Stimulated activated CD8-positive, alpha-beta memory T cell treated with anti-CD3 and anti-CD28 coated beads, Interleukin-15, amount 100 ng/mL, for 24 hours (primary cell): ENCODE measurements at places on chromosomes 7 and 10.
A peak's percentile ranks its signal among the peaks of the same experiment; 100 is the strongest.

GRCh38 chr10:117723343-117723742 is 180.8 kb downstream of the EMX2 start:
- DNase-seq, result no peak

DNA sequence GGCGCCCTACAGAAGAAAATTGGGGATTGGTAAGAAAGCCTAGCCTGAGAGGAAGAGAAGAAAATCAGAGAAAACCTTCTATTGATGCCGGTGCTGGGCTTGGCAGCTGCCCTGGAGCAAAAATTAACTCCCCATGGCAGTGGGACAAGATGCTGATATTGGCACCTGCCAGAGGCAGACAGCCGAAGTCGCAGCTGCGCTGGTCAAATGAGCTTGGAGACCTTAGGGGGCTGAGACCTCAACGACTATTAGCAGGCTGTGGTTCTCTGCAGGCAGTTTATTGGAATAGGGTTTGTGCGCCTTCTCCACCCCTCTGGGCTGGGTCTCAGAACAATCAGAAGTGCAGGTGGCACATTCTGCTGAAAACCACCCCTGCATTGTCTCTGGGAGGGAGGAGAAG is 213.7 kb downstream of the GFRA1 start:
- DNase-seq, result no peak

DNA sequence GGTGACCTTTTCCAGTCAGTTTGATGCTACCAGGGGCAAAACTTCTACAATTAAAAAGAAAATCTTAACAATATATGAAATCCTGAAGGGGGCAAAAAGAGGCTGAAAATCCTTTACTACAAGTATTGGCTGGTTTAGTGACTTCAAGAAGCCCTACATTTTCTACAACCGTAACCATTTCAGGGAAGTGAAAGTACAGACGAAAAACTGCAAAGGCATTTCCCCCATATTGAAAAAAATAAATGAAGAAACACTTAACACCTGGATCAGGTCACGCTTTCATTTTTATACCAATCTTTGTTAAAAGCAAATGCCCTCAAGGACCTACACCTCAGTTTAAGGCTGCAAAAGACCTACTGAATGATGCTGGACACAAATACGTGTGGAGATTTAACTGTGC is 38.6 kb downstream of the IL6 start:
- no peak for DNase-seq

- no peak for DNase-seq
These were observed 62.8 kb upstream of the SAMD8 start for GRCh38 chr10:75048669-75049098.

GRCh38 chr10:120988751-120989150 is 137.6 kb downstream of the WDR11 start:
- DNase-seq, result no peak

- DNase-seq, result no peak
These were observed 22.2 kb downstream of the TYW1B start for GRCh38 chr7:72805526-72806494.

GRCh38 chr10:124000792-124001201 is 92.6 kb downstream of the CHST15 start:
- DNase-seq, result no peak

DNA sequence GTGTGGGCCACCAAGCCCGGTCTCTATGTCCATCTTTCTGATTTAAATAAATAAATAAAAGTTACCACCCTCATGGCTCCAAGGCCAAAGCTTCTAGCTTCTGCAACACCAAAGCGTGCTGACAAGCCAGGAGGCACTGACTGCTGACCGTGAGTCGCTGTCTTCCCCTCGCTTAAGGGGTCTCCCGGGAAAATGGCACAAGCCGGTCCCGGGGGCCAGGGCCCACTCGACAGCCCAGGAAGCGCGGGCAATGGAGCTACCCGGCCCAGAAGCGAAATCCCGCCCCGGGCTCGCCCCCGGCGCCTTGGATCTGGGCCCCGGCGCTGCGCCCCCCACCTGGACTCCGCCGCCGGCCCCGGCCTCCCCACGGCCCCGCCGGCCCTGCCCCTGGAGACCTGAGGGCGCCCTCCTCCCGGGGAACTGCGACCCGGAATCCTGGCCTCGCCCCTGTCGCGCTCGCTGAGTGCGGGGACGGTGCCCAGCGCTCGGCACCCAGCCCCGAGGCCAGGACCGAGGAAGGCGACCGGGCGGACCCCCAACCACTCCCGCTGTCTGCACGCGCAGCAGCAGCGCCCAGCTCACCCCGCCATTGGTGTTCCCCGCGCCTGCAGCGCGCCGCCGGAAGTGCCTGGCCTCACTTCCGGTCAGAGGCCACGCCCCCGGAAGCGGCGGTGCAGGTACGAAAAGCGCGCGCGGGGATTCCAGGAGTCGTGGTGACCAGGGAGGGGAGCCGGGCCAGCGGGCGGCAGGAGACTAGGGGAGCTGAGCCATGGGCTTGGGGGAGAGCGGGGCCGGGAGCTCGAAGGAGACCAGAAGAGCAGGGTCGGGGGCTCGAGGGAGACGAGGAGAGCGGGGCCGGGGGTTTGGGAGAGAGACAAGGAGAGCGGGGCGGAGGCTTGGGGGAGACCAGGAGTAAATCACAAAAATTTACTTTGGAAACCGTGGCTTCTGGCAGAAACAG is at the start of the genes MRM2 and NUDT1:
Gene MRM2, minus strand, starts transcription at position 626 of the 961 bp plus-strand sequence. Its CDS starts 36 bp downstream, at position 590.
Gene NUDT1, plus strand, starts transcription at position 647 of the 961 bp plus-strand sequence. CDS start 2,349 bp downstream, outside the sequence.
- DNase-seq, result peak; percentile 60

DNA sequence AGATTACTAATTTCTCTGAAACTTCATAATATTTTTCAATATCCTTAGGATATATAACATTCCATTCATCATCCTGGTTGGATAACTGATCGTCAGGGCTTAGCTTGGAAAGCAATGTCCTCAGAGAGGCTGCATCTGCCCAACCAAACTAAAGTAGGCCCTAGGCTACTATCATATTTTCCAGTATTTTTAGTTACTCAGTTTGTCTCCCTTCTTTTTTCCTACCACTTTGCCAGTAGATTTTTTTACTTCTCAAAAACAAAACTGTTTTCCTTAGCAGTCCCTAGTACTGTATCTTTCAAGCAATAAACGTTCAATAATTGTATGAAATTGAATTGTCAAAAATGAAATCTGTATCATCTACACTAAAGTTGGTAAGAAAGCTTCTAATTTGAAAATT is 452.0 kb downstream of the TFEC start:
- DNase-seq, result no peak

DNA sequence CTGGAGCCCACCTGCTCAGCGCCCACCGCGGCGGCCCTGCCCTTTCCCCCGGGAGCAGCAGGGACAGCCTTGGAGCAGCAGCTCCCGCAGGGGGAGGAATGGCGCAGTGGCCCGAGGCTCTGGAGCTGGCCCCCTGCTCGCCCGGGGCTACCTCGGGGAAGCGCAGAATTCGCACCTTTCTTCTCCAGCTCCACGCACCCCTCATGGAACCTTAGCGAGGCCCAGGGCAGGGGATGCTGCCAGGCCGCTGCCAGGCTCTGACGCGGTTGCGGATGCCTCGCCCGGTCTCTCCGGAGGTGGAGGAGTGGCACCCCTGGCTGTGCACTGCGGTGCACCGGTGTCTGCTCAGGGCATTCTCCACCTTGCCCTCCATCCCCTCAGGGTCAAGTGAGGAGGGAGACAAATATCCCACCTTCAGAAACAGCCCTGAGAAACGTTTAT is 84.9 kb upstream of the MKI67 start:
- DNase-seq, result no peak

DNA sequence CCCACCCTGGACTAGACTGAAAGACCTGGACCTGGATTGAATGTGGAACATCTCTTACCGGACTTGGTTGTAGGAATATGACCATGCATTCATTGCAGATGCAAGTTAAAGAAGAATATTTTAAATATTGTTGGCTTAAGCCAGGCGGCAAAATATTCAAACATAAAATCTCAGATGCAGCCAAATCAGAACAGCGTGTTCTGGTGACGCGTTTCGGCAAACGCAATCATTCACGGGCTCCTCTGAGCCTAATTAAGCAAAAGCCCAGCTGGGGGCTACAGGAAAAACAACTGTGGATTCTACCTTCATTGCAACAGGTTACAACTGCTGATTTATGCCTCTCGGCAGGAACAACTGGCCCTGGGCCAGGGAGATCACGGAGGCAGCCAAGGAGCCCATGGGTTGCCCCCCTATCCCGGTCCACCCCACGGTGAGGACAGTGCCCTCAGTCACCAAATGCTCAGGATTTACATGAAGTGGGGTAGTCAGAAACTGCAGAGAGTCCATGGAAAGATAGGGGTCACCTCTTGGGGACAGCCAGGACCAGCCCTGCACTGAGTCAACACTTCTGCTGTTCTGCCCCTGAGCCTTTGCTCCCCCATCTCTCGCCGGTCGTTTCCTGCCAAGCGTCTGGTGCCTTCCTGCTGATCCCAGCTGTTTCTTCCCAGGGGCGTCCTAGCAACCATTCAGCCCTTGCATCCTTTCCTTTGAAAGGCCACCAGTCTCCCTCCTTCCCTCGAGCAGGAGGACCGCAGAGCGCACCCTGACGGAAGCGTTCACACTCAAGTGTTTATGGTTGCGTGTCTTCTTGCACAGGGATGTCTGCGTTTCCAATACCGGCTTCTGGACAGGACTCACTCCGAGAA is 64.4 kb upstream of the SFMBT2 start:
- DNase-seq, result no peak

GRCh38 chr10:104300002-104300735 is 31.2 kb downstream of the GSTO2 start:
- no peak for DNase-seq

DNA sequence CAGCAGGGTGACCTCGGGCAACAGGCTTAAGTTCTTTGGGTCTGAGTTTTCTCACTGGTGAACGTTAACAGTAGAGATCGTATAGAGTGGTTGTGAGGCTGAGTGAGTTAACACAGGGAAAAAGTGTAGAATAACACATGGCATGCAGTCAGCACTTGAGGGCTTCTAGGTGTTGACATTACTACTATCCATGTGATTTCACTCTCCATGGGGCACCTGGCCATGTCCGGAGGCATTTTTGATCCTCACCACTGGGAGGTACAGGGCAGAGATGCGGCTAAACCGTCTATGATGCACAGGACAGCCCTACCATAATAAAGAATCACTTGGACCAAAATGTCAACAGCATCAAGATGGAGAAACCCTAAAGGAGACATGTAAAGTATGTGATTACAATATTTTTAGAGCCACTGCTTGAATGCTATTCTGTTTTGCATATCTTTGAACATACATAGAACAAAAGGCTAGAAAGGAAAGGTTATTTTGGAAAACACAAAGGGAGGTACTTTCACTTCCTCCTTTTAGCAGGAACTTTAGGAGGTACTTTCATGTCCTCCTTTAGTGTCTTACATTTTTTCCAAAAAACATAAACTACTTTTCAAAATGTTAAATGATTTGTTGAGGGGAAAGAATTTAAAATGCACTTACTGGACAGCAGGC is 44.3 kb downstream of the NOD1 start:
- no peak for DNase-seq

- DNase-seq, result no peak
These were observed 38.0 kb upstream of the SPOCK2 start for GRCh38 chr10:72126184-72126871.

- no peak for DNase-seq
These were observed 259.1 kb downstream of the KLF6 start for GRCh38 chr10:3525832-3526449.

DNA sequence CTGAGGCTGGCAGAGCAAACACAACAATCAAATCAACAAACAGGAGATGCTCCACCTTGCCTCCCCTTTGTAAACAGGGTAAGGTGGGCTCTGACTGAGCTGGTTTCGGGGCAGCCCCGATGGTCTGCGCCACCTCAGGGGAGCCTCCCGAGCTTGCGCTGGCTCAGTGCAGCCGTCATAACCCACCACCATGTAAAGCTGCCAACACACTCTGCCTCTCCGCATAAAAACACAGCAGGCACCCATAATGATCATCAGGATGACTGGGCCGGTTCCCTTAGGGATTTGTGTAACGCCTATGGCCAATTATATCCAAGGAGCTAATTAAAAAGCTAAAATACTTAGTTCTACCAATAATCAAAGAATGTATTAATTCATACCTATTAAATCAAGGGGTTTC is 124.5 kb downstream of the PRPF18 start:
- DNase-seq, result no peak

- DNase-seq, result no peak
These were observed 70.1 kb downstream of the RNF133 start for GRCh38 chr7:122628651-122629411.

DNA sequence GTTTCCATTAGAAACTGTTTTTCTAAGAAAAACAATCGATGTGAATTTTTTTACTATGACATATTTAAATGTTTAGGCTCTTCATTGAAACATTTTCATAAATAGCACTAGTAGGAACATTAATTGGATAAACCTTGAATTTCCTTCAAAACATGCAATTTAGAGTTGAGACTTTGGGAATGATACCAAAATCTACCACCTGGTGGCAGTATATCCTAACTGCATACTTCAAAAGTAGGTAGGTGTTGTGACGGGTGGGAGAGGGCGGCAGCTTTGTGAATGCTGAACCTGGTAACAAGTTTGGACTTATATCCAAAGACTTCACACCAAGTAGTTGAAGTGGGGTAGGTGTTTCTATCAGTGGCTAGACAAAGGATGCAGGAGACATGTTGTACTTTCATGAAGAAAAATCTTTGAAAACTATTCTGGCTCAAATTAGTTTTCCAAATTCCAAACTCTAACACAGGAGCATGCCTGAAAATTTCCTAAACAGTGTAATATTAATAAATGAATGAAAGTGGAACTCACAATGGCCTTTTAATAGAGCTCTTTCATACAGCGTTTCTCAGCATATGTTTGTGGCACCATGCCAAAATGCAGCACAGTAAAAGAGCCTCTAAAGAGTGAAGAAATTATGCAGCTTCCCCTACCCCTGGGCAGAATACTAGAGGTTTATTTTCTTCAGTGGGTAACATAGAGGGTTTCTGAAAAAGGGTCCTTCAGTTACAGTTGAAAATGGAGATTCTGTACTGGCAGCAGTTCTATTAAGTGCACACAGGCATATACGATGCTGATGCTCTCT is 201.0 kb upstream of the TPK1 start:
- no peak for DNase-seq
